Esophagus squamous epithelium (tissue), 5 donors: ENCODE measurements at places on chromosomes 4 and X.

DNA sequence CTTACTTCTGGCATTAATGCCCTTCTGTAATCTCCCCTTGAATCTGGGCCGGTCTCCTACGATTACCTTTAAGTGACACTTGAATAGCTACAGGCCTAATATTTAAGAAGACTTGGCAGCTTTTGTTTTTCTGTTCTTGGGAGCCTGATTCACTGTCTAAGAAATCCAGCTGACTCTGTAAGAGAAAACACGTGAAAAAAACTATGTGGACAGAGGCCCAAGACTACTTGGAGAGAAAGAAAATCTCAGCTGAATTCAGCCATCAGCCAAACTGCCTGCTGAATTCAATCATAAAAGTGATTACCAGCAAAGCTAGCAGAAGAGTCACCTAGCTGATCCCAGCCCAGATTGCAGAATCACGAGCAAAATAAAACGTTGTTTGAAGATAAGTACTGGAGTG lies 521.2 kb downstream of the MID1IP1 start:
- DNase-seq, result no peak

- no peak for DNase-seq
Measured at GRCh38 chrX:4710618-4711433, 997.4 kb upstream of the PRKX start.

DNA sequence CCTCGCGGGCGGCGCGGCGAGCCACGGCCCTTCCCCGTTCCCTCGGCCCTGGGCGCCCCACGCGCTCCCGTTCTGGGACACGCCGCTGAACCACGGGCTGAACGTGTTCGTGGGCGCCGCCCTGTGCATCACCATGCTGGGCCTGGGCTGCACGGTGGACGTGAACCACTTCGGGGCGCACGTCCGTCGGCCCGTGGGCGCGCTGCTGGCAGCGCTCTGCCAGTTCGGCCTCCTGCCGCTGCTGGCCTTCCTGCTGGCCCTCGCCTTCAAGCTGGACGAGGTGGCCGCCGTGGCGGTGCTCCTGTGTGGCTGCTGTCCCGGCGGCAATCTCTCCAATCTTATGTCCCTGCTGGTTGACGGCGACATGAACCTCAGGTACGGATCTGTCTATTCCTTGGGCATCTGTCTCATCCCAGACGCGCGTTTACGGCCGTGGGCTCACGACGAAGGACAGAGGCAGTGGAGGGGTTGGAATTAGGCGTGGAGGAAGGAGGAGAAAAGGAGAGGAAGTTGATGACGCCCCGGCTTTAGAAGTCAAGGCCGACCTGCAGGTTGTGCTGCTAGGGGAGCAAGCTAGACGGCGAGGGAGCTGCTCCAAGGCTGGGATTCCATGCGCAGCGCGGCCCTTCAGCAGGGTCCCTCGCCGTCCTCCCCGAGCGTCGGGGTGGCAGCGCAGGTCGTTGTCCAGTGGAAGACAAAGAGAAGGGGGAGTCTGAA lies 792 bp downstream of the SLC10A4 start:
- no peak for DNase-seq

DNA sequence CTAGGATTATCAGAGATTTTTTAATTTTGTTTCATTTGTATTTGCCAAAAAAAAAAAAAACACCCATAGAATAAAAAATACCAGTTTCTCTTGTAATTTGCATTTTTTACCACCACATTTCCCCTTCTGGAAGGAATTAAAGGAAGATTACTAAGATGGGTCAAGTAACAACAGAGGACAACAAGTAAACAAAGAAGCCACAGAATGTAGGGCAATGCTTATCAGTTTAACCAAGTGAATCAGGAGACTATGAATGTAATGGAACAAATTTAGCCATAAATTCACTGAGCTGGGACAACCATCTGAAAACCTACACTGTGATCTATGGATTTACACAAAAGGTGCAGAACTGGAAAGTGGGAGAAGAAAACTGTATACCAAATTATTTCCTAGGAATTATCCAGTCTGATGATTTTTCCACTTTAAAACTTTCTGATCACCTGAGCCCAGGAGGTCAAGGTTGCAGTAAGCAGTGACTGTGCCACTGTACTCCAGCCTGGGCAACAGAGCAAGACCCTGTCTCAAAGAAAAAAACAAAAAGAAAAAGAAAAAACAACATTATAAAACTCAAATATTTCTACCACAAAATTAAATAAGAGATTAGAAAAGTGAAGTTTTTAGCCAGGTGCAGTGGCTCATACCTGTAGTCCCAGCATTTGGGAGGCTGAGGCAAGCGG lies 32.4 kb downstream of the LRBA start:
- no peak for DNase-seq

DNA sequence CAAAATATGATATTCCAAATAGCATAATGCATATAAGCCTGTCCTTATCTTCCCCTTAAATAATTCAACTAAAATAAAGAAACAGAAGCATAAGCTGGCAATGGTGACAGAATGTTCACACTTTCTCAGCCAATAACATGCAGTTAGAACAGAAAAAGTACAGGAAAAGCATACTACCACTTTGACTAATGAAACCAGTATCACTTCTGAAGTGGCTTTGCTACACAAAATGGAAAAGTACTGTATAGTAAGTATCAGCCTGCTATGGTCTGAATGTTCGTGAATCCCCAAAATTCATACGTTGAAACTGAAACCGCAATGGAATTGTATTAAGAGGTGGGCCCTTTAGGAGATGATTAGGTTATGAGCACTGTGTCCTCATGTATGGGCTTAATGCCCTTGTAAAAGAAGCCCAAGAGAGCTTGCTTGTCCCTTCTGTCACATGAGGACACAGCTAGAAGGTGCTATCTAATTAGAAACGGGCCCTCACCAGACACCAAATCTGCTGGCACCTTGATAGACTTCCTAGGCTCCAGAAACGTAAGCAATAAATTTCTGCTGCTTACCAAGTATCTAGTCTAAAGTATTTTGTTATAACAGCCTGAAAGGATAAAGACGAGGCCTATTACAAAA lies 102.6 kb downstream of the PRDM5 start:
- no peak for DNase-seq

GRCh38 chr4:105166066-105166465 lies 19.4 kb downstream of the TET2 start:
- DNase-seq, result no peak

DNA sequence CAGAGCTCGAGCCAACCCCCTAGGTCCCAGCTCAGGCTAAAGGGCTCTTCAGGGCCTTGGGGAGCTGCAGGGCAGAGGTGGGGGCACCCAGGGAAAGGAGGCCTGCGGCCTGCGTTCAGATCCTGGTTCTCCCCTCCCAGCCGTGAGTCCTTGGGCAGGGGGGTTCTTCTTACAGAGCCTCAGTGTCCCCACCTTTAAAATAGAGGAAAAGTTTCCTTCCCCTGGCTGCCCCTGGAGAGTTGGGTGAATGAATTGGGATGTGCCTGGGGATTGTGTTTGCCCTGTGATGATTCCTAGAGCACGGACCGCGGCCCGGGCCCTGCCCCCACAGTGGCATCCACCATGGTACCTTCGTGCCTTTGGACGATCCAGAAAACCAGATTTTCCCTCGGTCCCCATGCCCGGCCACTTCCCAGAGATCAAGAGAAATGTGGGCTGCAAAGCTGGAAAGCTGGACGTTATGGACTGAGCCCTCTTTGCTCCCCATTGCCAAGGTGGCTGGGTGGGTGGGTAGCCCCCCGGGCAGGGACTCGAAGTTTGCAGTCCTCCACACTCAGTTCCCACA lies 11.4 kb downstream of the HTRA3 start:
- DNase-seq, result no peak

- no peak for DNase-seq
Measured at GRCh38 chr4:106317815-106318214, 1.5 kb downstream of the AIMP1 start.

DNA sequence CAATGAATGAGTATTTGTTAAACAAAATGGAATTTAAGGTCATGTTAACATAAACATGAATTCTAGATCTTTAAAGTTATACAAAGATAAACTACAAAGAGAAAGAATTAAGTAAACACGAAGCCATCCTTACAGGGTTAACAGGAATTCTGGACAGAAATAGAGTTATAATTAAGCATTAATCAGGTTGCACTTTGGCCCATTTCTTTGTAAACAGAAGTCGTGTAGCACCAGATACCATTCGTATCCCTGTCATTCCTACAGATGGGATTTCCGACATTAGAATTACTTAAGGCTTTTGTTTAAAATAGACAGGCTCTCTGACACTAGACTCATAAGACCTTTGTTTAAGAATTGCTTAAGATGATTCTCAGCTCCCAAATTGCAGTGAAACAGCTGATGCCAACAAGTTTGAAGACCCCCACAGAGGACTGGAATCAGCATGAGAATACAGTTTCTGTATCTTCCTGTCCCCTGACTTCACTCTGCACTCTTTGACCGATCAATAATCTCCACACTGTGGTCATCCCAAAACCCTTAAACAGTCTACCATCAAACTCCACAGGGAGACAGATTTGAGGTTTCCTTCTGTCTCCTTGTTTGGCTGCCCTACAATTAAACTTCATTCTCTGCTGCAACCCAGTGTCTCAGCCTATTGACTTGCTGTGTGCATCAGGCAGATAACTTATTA lies 22.3 kb upstream of the TMEM150C start:
- DNase-seq, result no peak

DNA sequence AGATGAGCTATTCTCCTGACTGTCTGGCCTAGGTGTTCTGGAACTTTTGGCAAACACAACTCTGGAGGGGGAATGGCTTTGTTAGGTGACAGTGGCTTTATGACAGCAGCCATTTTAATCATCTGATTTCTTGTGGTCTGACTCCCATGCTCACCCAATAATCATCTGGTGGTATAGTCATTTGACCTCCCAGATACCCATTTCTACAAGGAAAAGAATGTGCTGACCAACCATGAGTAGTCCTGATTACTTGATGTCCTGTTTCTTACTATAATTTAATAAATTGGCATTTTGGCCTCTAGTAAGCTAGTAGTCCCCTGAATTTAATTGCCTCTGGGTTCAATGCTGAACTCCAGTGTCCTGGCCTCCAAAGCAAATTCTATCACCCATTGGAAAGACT lies 109.9 kb upstream of the DUSP21 start:
- no peak for DNase-seq

DNA sequence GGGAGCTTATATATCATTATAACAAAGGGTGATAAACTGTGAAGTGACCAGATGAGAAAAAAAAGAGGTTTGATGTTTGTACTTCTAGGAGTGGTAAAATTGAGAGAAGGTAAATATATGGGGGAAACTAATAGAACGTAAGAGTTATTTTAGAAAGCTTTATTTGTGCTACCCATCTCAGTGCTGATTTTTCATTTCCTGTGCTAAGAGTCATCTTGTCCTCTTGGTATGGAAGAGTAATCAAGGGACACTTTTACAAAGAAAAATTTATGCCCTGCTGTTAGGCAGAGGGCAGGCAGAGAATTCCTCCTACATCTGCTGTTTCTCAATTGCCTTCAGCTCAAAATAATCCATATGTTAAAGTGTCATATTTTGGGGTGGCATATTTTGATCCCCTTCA lies 49.6 kb upstream of the BMP2K start:
- DNase-seq, result no peak
